ENCODE measurements at places on chromosomes 3 and 15.

DNA sequence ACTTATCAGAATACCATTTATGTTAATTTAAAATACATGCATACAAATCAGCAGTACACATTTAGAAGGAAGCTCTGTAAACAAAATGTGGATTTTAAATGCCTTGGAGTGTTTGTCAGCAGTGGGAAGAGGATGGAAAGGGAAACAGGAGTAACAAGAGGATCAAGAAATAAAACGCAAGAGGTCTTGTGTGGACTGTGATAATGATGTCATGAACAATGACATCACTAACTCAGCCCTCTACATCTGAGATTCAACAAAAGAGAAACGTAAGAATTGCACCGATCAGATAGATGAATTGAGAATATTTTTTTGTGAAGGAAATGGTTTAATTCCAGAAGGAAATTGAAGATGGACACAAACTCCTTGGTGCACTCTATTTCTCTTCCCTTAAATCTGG lies 44.0 kb upstream of the CNOT10 start:
- DNase-seq, result no peak

- DNase-seq, result no peak
Measured at GRCh38 chr3:53189276-53189675, 28.3 kb downstream of the PRKCD start.

DNA sequence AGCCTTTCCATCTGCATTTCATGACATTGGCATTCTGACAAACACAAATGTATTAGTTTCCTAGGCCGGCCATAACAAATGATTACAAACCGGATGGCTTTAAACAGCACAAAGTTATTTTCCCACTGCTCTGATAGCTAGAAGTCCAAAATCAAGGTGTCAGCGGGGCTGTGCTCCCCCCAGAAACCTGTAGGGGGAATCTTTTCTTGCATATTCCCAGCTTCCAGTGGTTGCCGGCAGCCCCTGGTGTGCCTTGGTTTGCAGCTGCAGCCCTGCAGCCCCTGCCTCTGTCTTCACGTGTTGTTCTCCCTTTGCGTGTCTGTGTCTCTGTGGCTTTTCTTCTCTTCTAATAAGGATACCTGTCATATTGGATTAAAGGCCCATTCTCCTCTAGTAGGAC lies 79.0 kb upstream of the CDV3 start:
- peak; percentile 55 for DNase-seq

GRCh38 chr3:171354049-171354705 lies 106.0 kb downstream of the TNIK start:
- DNase-seq, result no peak

DNA sequence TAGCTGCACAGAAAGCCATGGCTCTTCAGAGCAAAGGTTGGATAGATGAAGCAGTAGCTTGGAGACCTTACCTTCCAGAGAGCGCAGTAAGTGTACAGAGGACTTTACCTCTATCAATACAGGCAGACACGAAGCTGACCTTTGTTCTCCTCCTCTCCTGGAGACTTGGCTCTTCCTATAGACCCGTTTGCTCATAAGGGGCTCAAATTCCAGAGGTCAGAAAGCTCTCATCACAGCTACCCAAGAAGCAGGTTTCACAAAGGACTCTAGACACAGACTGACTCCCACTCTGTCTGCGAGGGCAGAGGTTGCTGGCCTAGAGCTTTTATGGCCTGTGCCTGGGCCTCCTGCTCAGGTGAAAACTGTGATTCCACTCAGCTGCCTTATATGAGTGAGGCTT lies 35.4 kb upstream of the TOPAZ1 start:
- DNase-seq, result no peak

DNA sequence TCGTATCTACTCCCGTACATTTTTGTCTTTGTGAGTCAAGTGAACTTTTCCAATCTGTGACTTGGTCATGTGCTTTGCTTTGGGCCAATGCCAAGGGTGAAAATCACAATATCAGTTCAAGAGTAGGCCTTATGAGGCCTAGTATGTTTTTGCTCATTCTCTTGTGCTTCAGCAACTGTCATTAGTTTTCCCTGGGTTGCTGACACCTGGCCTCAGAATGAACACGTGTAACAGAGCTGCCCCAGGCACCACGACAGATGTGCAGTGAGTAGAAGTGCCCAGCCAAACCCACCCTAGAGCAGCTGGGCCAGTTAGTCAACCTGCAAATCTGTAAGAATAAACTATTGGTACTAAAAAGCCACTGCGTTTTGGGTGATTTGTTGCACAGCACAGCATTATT lies 460.3 kb upstream of the WNT5A start:
- DNase-seq, result no peak

- DNase-seq, result no peak
Measured at GRCh38 chr15:88913850-88914169, 631 bp upstream of the MFGE8 start.

GRCh38 chr3:168865022-168865551 lies 769.4 kb upstream of the GOLIM4 start:
- DNase-seq, result no peak

- DNase-seq, result no peak
Measured at GRCh38 chr15:77642793-77643430, 10.2 kb upstream of the LINGO1 start.

DNA sequence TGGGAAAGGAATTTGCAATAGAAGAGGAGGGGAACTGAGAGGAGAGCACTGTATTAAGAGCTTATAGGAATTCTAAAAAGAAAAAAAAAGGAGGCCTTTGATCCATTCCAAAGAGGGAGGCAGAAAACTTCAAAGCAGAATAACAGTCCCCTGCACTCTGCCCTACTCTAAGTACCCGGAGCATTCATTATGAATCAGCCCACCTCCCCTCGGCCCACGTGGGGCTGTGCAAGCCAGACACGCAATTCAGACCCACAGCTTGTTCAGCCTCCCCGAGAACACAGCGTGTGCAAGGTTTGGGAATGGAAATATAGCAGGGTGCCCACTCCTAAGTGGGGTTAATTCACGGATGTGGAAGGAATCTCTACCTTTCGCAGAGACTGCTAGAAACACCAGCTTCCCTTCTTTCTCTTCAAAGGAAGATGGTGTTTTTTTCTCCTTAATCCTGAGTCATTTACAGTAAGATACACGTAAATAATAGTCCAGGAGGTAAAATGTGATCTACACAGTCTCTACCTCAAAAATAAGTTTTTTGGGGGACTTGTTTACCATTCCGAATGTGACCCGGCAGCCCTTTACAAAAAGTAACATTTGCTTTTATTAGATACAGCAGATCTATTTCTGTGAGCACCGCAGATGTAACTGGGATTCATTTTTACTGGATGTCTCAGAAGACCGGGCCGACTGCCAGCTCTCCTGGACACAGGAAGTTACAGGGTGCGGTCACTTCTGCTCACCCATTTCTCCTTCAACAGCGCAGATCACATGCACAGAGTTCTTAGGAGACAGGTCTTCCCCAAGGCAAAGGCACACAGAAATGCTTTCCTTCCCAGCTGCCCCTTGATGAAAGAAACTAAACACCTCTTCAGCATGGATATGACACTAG lies 768.5 kb upstream of the CFAP20DC start:
- peak; percentile 25 for DNase-seq

DNA sequence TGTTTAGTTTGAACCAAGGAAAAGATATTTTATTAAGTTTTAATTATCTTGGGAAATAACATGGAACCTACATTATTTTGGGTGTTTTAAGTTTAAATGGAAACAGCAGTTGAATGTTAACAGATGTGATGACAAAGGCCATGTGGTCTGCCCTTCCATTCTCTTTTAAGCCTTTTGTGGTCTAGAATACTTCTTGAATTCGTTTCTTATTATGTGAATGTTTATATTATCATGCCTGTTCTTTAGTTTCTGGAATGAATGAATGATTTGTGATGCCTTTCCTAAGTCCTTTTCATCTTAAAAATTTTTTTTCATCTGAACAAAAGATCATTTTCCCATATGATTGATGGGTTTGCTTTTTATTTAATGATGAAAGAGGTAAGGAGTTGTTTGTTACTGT lies 44.6 kb downstream of the SNRK start:
- DNase-seq, result no peak

DNA sequence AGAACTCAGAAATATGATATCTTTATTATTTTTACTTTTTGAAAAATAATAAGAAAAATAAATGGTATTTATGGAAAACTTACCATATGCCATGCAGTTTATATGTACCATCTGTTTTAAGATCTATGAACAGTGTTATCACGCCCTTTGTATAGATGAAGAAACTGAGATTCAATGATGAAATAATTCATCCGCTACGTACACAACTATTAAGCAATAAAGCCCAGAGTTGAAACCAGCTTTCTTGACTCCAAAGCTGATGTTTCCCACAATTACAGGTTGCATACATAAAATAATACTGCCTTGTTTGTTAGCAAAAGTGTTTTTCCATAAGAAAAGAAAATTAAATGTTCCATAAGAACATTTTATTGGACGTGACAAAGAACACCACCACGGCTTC lies 67.2 kb upstream of the BCL6 start:
- no peak for DNase-seq

GRCh38 chr3:98793971-98794370 lies 30.8 kb downstream of the ST3GAL6 start:
- DNase-seq, result no peak

- no peak for DNase-seq
Measured at GRCh38 chr3:43289841-43290470, 3.6 kb downstream of the SNRK start.

DNA sequence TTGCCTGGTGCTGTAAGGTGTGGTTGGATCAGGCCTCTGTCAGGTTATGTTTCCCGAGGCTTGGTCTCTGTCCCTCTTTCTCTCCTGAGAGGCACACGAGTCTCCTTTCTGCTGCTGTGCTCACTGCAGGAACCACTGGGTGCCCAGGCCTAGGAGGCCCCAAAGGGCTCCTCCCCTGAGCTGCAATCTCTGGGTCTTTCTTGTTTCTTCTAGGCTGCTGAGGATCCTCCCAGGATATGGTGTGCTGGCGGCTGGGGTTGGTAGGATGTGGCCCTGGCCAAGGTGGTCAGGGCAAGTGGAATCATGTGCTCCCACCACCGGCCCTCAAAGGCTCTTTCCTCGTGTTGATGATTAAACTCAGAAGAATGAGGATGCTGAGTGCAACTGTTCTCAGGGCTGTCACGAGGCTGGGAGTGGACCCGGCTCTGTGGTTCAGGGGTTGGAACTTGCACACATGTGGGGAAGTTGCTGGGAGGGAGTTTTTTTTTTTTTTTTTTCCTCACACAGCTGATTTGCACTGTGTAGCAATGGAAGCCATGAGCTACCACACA lies 43.6 kb upstream of the CTSH start:
- DNase-seq, result no peak

- no peak for DNase-seq
Measured at GRCh38 chr3:150013801-150014200, 43.1 kb upstream of the PFN2 start.

DNA sequence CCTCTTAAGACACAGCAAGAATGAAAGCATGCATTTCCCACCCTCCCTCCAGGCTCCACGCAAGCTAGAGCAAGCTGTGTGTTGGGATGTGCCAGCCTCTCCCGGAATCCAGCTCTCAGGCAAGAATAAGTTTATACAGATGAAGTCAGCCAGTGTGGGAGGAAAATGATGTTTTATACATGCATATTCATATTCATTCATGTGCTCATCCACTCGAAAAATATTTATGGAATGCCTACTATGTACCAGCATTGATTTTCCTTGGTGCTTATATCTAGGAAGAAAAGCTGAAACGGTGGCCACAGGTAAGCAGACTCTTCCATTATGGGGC lies 62.7 kb downstream of the KLHL6 start:
- DNase-seq, result no peak

DNA sequence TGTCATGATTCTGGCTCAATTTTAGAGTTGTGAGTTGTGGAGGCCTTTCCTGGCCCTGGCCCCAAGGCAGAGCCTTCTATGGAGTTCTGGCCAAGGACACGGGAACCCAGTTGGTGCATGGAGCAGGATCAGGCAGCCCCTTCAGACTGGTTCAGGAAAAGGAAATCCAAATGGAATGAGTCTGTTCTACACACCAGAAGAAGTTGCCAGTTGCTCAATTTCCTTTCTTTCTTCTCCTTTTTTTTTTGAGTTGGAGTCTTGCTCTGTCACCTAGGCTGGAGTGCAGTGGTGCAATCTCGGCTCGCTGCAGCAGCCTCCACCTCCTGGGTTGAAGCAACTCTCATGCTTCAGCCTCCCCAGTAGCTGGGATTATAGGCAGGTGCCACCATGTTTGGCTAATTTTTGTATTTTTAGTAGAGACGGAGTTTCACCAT lies 28.9 kb upstream of the BHLHE40 start:
- no peak for DNase-seq

DNA sequence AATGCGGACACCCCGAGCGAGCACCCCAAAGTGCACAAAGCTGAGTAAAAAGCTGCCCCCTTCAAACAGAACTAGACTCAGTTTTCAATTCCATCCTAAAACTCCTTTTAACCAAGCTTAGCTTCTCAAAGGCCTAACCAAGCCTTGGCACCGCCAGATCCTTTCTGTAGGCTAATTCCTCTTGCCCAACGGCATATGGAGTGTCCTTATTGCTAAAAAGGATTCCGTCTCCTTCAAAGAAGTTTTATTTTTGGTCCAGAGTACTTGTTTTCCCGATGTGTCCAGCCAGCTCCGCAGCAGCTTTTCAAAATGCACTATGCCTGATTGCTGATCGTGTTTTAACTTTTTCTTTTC lies 5.3 kb downstream of the BHLHE40 start:
- DNase-seq, result no peak

- DNase-seq, result no peak
Measured at GRCh38 chr3:32340611-32341365, 50.9 kb upstream of the CMTM7 start.

- DNase-seq, result no peak
Measured at GRCh38 chr15:96329403-96329981, 1.0 kb upstream of the NR2F2 start.

DNA sequence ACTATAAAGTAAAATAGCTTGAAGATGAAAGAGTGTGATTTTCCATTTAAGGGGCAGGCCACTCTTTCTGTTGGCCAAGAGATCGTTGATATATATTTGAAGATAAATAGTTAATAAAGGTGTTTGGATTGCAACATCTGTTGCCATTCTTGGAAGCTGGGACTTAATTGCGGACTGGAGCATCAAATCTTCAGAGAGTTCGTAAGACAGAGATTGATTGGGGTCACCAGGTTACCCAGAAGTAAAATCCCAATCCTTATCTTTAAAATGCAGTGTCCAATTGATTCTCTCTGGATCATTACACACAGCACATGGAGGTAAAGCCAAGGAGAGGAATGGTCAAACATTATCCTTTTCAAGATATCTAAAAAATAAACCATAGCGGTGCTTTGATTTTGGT lies 220.8 kb upstream of the HES1 start:
- no peak for DNase-seq

- DNase-seq, result no peak
Measured at GRCh38 chr3:37715358-37715757, 146.3 kb upstream of the CTDSPL start.
